ENCODE measurements at places on chromosomes 1 and 21.

DNA sequence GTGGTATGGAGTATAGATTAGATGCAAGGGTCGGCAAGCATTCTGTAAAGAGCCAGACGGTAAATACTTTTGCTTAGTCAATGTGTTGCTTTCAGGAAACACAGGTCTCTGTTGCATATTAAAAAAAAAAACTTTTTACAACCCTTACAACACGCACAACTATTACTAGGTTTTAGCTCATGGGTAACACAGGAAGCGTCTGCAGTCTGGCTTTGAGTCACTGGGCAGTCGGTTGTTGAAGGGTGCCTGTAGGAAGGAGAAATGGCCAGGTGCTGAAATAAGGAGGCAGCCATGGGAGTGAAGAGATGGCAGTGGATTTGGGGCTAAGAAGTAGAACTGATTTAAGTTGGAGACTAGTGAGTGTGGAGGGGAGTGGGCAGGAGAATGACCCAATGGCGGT, 192.1 kb downstream of the KCNJ6 start:
- DNase-seq: no peak

DNA sequence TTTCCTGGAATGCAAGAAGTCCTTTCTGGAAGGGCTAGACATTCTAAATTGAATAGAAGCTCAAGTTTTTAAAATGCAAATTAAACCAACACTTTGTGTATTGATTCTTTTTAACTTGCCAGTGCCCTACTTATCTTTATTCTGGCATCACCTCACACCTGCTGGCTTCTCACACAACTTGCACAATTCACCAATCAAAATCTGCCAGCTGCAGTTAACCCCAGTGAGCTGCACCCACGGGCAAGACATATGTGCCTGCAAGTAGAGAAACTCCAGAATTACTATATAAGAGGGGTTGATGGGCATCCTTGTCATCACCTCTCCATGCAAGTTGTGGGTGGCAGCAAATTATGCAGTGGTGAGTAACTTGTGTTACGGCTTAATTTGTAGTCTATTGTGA, 11.7 kb upstream of the PLPPR4 start:
- DNase-seq: no peak

- no peak for DNase-seq
These were observed 242.1 kb downstream of the SLC45A1 start for GRCh38 chr1:8560035-8560434.

- DNase-seq: no peak
These were observed 84.7 kb upstream of the IRF2BP2 start for GRCh38 chr1:234694661-234695060.

DNA sequence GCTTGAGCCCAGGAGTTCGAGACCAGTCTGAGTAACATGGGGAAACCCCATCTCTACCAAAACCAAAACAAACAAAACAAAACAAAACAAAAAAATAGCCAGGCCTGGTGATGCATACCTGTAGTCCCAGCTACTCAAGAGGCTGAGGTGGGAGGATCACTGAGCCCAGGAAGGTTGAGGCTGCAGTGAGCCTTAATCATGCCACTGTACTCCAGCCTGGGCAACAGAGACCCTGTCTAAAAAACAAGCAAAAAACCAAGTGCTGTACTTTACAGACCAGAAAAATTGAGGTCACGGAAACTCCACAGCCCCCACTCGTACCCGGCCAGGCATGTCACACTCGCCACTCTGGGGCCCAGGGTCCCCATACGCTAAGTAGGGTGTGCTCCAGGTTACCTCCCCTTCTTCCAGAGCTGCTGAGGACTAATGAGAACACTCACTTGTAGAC, 22.9 kb downstream of the ATP2B4 start:
- no peak for DNase-seq

DNA sequence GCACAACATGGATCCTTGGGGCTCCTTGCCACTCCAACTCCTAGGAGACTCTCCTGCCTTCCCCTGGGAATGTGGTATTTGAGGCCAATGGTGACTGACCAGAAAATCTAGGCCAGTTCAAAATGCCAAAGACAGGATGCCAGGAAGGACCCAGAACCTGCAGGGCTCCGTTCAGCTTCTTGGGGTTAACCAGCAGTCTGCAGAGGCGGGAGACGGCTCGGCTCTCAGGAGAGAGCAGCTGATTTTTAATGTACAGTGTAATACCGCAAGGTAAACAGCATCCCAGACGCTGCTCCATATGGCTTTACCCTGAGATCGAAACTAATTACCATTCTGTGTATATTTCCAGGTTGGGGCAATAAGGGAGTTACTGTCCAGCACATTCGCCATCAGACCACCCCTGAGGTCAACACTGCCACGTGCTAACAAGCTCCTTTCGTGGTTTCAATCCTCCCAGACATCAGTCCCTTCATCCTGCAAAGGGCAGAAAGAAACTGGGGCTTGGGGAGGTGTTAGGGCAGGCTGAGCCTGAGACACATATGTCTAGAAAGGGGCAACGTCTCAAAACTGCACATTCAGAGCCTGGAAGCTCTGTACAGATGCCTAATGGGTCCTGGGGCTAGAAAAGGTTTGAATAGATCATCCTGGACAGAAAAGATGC, 16.7 kb downstream of the ITPKB start:
- DNase-seq: no peak

DNA sequence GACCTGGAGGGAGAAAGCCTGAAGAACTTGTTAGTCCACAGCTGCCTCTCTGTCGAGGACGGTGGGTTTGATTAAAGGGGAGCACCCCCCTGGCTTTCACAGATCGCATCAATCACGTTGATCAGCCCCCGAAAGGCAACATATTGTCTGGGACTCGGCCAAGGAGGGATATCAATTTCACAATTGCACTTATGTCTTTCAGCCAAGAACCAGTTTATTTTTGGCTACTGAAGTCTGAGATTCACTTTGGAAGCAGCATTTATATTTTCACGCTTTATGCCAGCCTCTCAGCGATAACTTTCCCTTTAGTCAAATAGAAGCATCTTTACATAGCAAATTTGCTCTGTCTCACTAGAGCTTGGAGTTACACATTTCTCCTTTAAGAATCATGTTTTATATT, 253.2 kb upstream of the RRP15 start:
- DNase-seq: no peak

- no peak for DNase-seq
These were observed 49.3 kb downstream of the KANK4 start for GRCh38 chr1:62269851-62270495.

- no peak for DNase-seq
These were observed 91.6 kb upstream of the TTC39A start for GRCh38 chr1:51421964-51422363.

DNA sequence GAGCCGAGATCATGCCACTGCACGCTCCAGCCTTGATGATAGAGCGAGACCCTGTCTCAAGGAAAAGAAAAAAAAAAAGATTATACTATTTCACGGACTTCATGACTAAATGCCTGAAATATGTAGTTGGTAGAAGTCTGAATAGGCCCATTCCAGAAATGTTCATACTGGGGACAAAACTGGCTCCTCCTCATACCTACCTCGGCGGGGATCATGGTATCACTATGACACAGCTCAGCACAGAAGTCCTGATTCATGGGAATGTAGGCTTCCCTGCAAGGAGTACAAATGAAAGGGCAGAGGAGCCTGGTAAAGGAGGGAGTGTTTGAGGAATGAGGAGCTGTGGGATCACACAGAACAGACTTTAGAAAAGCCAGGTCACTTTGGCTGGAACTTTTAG, 5.0 kb downstream of the SPATA46 start:
- no peak for DNase-seq

DNA sequence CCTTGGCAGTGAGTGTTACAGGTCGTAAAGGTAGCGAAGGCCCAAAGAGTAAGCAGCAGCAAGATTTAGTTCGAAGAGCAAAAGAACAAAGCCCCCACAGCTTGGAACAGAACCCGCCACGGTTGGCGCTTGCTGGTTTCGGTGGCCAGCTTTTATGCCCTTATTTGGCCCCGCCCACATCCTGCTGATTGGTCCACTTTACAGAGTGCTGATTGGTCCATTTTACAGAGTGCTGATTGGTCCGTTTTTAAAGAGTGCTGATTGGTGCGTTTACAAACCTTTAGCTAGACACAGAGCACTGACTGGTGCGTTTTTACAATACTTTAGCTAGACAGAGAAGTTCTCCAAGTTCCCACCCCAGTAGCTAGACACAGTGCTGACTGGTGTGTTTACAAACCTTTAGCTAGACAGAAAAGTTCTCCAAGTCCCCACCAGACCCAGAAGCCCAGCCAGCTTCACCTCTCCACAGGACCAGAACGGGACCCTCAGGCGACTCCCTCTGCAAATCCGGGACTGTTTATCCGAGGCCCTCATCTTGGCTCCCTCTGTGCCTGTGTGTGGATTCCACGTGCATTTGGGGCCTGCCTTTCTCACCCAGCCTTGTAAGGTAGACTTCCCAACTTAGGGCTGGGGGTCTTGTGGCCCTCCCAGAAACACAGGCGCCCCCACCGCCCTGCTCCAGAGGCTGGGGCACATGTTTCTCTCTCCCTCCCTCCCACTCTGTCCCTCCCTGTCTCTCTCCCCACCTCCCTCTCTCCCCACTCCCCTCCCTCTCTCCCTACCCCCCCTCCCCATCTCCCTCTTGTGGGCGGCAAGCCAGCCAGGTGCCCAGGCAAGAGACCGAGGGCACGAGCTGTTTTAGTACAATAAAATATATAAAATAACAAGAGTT, 12.6 kb downstream of the FTCD start:
- no peak for DNase-seq

DNA sequence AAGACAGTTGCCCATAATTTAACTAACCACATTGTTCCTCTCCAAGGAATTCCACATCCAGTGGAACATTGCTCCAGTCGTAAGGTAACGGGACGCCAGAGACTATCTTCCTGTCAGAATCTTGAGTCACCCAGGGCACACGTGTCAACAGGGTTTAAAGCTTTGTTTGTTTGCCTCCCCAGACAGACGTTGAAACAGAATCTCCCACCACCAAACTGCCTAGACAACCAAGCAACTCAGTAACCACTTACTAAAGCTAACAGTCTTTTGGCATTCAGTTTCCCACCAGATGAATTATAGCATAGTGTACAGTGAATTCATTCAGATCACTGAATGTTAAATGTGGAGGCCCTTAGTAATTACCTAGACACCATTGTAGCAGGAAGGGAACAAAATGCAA, 439.5 kb downstream of the PLPP3 start:
- no peak for DNase-seq

DNA sequence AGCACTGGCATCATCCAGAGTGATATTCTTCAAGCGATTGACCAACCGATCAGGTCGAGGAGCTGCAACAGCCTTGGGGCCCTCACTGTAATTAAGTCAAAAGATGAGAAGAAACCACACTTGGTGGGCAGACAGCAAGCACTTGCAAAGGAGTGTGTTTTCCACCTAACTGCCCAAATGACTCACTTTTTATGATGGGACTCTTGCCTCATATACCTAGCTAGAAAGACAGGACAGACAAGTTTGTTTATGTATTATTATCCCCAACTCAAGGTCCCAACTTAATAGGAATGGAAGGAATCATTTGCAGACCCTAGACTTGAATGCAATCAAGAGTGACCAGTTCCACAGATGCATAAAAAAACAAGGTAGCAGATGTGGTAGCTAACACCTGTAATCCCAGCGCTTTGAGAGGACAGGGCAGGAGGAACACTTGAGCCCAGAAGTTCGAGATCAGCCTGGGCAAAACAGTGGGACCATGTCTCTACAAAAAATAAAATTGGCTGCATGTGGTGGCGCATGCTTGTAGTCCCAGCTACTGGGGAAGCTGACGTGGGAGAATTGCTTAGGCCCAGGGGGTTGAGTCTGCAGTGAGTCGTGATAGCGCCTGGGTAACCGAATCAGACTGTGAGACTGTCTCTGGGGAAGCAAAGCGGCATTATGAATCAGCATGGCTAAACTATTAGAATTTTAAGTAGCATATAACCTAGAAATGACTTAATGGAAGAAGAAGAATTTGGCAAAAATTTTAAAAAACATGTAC, 2.3 kb upstream of the NRAS start:
- no peak for DNase-seq

DNA sequence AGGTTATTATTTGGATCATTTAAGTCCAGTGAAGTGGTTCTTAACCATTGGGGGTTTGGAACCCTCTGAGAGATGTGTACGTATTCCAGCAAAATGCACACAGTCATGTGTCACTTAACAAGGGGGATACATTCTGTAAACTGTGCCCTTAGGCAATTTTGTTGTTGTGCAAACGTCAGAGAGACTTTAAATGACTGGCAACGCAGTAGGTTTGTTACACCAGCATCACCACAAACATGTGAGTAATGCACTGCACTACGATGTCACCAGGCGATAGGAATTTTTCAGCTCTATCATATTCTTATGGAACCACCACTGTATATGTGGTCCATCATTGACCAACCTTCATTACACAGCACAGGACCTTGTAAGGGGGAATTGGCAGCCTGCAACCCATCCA, 11.9 kb downstream of the AHCYL1 start:
- DNase-seq: no peak

- no peak for DNase-seq
These were observed 1443.7 kb downstream of the MRPL39 start for GRCh38 chr21:24163539-24163938.

DNA sequence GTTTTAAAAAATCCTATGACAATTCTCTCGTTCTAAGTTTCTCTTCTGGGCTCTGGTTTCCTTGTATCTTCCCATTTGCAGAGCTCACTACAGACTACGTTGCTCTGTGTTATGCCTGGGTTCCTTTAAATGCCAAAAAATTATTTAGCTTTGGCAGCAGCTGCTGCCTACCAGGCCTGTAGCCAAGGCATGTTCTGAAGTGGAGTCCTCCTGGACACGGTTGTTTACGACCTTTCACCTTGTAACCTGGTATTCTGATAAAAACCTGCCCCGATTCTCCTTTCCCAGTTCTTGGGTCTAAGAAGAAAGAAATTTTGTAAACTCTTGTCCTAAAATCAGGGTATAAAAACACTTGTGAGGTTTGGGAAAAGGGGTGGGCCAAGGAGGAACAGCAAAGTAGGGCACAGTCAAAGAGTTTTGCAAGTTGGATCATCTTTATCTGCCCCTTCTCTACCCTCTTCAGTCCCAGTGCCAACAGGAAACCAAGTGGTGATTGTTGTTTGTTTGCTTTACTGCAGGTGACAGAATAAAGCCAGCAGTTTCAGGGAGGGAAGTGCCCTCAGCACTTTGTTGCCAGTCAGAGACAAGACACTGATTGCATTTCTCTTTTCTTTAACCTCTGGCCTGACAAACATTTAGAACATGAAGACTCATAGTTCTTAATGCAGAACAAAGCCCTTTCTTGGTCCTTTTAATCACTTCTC, 3.1 kb upstream of the TXNIP start:
- DNase-seq: no peak

- no peak for DNase-seq
These were observed 132.0 kb downstream of the ZBTB18 start for GRCh38 chr1:244183037-244183436.

- no peak for DNase-seq
These were observed 54.0 kb downstream of the PGBD5 start for GRCh38 chr1:230371923-230372703.

- no peak for DNase-seq
These were observed 67.1 kb downstream of the ATP2B4 start for GRCh38 chr1:203693721-203694120.

Measured in right atrium auricular region (tissue), 2 donors.